Stimulated activated CD8-positive, alpha-beta memory T cell treated with anti-CD3 and anti-CD28 coated beads, Interleukin-7, amount 100 ng/mL, for 1 hour (primary cell): ENCODE measurements at places on chromosomes 12 and 14.

DNA sequence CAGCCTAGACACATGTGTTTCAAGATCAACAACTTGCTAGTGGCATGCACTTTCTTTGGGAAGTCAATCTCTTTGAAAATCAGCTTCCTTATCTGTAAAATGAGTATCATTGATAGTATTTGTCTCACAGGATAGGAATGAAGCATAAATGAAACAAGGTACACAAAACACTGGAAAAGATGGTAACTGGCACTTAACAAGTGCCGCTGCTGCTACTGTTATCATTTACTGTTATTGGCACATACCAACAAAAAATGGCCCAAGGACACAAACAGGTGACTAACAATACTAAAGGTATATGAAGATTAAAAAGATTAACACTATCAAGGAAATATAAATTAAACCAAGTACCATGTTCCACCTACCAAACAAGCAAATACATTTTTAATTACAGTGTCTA, 20.9 kb downstream of the HNRNPC start:
- DNase-seq: no peak

DNA sequence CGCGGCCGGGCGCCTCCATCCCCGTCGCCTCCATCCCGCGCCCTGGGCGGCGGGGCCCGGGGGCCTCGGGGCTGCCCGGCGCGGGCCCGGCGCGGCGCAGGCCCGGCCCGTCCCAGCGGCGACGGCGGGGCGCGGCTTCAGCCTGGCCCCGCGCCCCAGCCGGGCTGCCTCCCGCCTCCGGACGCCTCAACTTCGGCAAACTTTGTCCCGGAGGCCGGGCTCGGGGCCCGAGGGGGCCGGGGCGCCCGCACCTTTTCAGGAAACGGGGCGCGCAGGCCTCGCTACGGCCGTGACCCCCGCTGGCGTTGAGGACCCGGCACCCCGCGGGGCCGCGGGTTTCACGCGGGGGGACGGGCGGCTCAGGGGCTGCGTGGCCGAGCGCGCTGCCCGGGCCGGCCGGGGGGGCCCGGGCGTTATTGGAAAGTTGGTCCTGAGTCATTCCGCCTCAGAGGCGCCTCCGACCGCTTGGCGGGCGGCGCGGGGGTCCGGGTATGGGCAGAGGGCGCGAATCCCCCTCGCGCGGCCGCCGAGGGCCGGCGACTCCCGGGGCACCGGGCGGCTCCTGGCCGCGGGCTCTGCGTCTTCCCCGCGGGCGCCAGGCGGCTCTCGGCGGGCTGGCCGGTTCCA, 575 bp downstream of the TRAF3 start:
- no peak for DNase-seq

GRCh38 chr12:96711364-96711763, 195.7 kb upstream of the NEDD1 start:
- DNase-seq: no peak

- DNase-seq: no peak
These were observed 67.2 kb downstream of the GLT1D1 start for GRCh38 chr12:128920468-128920867.

GRCh38 chr12:120936197-120936596, 32.0 kb upstream of the SPPL3 start:
- DNase-seq: no peak

DNA sequence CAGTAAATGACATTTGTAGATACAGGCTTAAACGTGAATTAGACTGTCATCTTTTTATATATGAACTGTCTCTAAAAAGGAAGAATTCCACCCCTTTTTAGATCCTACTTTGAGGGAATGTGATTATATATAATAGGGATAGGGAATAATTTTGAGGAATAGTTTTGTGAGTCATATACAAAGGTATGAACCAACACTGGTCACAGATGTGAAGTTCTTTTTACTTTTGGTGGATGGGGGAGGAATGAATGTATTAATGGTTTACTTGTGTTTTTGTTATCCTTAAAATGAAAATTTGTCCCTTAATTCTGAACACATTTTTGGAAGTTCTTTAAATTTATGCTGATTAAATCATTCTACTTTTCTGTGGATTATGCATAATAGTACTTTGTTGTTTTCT, 30.4 kb downstream of the FRS2 start:
- no peak for DNase-seq

GRCh38 chr14:78605025-78605762, 435.0 kb downstream of the NRXN3 start:
- no peak for DNase-seq

GRCh38 chr14:72644038-72644437, 249.9 kb downstream of the DPF3 start:
- no peak for DNase-seq

DNA sequence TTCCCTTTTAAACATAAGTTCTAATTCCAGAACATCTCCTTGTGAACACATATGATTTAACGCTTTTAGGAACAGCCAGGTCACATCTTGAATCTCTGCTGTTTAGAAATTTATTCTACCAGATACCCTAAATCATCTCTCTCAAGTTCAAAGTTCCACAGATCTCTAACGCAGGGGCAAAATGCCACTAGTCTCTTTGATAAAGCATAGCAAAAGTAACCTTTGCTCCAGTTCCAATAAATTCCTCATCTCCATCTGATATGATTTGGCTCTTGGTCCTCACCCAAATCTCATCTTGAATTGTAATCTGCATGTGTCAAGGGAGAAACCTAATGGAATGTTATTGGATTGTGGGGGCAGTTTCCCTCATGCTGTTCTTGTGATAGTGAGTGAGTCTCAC, 96.3 kb upstream of the PLEKHA5 start:
- DNase-seq: no peak

- DNase-seq: peak; percentile 76
These were observed 10.1 kb downstream of the NDRG2 start for GRCh38 chr14:21014761-21015190.

GRCh38 chr14:52060080-52060479, 8.8 kb downstream of the NID2 start:
- DNase-seq: no peak

- no peak for DNase-seq
These were observed 13.9 kb downstream of the JDP2 start for GRCh38 chr14:75441728-75442127.

GRCh38 chr14:29461506-29461905, 466.1 kb downstream of the PRKD1 start:
- DNase-seq: no peak

GRCh38 chr12:49032679-49033447, 14.3 kb upstream of the PRKAG1 start:
- no peak for DNase-seq

- no peak for DNase-seq
These were observed 22.5 kb upstream of the MANSC4 start for GRCh38 chr12:27802511-27802910.

- DNase-seq: no peak
These were observed 77.4 kb upstream of the SLC8A3 start for GRCh38 chr14:70266157-70266556.

- no peak for DNase-seq
These were observed 41.1 kb downstream of the PRB3 start for GRCh38 chr12:11228296-11228879.

DNA sequence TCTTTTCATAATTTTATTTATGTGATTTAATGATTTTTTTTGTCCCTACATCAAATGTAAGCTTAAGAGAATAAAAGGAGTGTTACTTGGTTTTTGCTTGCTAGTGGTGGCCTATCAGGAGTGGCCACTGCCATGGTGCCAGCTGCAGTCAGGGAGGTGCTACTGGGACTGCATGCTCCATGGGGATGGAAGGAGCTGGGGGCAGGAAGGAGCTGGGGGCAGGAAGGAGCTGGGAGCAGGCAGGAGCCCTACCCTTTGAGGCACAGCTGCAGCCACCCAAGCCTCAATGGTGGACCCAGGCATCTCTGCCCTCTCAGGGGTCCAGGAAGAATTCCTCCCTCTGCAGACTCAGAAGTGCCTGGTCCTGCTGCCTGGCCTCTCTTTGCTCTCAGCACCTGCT, 796.0 kb downstream of the SLC16A7 start:
- DNase-seq: no peak

GRCh38 chr12:17137396-17137795, 531.4 kb upstream of the LMO3 start:
- DNase-seq: no peak

- DNase-seq: no peak
These were observed 15.4 kb upstream of the PUS1 start for GRCh38 chr12:131913666-131914065.

DNA sequence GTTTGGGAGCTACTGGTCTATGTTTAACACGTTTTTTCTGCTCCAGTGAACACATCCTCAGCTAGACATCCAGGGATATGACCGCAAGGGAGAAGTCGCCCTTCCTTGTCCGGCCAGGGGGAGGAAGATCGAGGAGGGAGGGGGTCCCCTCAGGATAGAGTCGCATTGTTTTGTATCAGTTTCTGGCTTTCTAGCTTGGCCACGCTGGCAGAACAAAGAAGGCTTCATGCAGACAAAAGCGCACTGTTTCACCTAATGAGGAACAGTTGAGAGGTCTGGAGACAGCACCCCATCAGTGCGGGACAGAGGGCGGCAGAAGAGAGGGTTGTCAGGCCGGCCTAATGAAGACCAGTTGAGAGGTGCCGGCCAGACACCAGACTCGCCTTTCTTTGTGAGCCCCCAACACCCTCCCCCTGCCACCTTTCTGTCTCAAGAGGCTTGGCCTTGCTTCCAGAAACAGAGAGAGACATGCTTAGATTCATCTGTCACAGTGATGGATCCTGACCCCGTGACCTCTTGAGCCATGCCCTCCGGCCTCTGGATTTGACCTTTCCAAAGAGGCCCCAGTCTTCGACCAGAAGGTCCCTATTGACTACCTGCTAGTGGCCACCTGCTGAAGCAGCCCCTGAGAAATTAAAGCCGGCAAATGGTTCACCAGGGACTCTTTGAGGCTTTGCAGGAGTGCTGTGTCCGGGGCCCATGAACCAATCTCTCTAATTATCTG, 254.7 kb upstream of the TBX3 start:
- no peak for DNase-seq

DNA sequence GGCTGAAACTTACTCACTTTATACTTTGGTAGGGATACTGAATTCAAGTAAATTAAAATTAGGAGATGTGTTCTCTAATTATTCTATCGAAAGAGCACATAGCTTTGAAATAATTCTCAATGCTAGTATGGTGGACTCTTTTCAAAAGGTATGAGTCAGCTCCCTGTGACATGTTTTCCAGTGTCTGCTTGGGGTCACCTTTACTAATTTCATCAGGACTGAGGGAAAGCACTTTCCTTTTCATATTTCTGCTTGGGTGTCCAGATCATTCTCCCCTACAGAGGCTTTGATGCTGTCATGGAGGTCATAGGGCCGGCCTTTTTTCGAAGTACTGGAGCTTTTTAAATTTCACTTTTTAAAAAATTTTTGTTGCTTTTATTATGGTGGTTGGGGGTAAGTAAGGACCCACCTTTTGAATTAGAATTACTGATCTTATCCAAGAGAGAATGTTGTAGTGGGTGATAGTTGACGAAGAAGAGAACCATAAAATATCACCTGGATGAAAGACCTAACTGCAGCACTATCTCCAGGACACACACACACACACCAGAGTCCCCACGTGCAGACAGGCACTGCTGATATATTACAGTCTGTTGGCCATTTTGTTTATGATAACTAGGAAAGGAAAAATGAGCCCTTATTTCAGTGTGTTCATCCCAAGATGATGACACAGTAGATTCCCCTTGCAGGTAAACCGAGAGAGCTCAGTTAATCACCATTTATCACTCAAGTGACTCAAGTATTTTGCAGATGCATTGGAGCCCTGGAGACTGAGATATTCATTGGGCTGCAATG, 558.6 kb downstream of the DIO2 start:
- no peak for DNase-seq

DNA sequence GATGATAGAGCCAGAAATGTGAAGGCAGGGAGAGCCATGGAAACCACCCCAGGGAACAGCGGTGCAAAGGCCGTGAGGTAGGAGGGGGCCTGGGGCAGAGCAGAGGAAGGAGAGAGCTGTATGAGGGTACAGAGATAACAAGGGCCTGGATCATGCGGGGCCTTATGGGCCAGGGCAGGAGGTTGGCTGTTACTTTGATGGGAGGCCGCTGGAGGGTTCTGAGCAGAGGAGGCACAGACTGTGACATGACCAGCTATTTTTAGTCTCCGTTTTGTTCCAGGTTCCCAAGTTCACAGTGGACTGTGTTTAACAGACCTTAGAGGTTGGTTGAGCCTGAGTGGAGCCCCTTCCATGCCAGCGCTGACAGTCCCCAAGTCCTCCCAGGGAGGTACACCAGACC, 118.6 kb downstream of the GCH1 start:
- DNase-seq: no peak

DNA sequence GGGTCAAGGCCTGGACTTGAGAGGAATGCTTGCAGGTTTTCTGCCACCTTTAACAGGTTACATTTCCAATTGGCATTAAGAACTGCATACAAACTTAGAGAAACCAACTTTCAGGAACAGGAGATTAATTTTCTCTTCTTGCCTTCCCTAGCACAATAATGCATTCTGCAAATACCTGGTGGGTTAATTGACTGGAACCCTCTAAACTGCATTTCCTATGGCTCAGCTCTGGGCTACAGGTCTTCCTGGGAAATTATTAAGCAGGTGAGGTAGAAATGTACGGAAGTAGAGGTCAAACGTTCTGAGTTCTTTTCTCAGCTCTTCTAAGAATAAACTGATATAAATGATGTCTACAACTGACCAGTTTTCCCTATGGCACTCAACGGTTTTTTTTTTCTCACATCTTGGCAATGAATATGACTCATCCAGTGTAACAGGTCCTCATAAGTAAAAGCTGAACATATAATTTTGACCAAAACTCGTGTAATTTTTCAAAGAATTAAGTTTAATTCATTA, 144.9 kb upstream of the PELI2 start:
- no peak for DNase-seq

DNA sequence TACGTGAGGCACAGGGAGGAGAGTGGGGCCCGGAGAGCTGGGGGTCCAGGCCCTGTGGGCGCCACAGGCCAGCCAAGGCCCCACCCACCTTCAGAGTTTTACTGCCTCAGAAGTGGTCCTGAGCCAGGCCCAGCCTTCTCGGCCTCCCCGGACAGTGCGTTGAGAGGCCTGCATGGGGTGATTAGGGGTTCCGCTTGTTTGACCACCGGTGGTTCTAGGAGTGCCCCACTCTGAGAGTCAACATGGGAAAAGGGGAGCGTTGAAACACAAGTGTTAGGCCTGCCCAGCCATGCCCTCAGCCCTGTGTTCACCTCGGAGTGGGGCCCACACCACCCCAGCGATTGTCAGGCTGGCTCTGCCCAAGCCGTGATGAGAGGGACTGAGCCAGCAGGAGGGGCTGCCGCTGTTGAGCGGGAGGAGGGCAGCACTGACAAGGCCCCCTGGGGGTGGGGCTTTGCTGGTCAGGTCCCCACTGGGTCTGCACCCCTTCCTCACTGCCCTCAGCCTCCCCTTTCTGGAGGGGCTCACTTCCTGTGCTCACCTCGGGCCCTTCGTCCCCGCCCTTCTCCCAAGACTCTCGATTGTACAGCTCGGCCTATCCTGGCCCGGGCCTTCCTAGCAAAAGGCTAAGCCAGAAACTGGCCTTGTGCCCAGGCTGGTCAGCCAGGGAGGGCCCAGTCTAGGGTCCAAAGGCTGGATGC, 4.8 kb downstream of the CKB start:
- no peak for DNase-seq

GRCh38 chr12:132345561-132346200, 16.3 kb upstream of the GALNT9 start:
- DNase-seq: no peak

- no peak for DNase-seq
These were observed 10.3 kb upstream of the OAS3 start for GRCh38 chr12:112927925-112928324.

- DNase-seq: no peak
These were observed 208.9 kb downstream of the SYNE2 start for GRCh38 chr14:64061706-64062105.
